ENCODE measurements at places on chromosomes 1 and 21.

DNA sequence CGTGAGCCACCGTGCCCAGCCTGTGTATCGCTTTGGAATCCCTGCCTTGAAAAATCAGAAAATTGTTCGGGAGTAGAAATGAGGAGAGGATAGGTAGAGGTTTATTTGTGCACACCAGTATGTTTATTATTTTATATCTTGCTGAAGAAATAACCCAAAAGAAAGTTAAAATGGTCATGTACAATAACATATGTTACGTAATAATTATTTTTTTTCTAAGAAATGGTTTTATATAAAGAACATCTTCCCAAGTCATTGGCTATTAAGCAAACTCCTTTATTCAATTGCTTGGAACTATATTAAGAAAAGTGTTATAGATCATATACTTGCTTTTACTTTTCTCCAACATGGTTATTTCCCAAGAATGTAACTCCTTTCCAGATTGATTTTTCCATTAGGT, 171.8 kb downstream of the PHTF1 start:
- DNase-seq = no peak

DNA sequence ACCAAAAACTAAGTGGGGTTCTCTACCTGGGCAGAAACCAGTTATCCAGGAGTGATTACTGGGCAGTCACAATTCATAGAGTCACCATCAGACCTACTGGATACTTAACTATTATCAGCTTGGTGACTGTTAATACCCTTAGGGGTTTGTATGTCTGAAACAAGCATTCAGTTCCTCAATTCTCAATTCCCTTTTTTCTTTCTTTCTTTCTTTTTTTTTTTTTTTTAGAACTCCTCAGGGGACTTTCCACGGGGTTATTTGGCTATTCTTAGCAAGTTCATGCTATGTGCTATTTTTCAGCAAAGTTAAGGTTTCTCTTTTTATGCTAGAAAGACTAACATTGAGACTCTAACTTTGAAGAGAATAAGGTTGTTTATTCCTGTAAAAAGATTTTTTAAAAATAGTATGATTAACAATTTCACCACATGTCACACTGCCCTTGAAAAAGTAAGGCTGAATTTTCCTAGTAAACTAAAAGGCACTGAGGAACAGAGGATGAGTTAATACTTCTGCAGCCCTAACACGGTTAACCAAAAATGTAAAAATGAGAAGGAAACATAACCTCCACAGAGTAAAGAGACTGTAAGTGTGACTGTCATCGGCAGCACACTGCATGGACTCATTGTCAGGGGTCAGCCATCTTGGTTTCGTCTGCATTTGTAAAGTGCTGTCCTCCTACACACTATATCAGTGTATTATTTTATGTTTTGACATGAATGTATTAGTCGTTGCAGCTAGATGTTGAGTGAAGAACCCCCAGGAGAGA, 310.2 kb downstream of the NTNG1 start:
- no peak for DNase-seq

- DNase-seq = no peak
Measured at GRCh38 chr1:218164111-218164929, 120.8 kb upstream of the RRP15 start.

DNA sequence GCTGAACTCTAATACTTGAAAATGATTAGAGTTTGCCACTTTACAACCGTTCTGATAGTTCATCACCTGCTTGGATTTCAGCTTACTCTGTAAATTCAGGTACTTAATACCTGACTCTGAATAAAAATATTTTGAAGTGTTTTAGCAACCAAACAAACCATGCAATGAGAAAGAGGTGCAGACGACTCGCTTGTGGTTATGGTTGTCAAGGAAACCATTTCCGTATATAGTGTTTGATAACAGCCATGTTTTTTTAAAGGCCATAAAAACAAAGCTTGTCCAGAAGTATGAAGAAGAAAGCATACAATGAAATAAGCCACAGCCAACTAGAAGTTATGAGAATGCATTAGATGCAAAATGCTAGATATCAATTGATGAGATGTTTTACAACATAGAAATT, 167.2 kb upstream of the HMCN1 start:
- no peak for DNase-seq

DNA sequence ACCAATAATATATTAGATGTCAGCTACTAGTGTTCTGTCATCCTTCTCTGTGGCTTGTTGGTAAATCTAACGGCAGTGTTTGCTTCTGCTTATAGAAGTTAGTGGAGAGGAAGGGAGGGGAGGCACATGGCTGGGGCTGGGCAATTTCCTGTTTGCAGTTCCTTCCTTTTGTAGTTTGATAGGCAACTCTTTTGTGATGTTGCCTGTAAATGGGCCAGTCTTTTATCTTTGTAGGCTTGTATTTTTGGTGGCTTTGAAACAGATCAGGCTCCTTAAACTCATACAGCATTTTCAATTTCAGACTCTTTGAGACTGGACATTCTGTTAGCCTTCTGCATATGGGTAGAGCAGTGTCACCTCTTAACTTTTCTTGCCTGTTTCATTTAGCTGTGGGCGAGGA, 48.1 kb downstream of the CDC14A start:
- no peak for DNase-seq

GRCh38 chr21:16554503-16554902, 824.7 kb downstream of the USP25 start:
- no peak for DNase-seq

GRCh38 chr1:106978477-106979322, 77.8 kb upstream of the PRMT6 start:
- DNase-seq = no peak

GRCh38 chr1:169460191-169460833, 25.4 kb downstream of the SLC19A2 start:
- no peak for DNase-seq

GRCh38 chr1:188386161-188386560, 1557.4 kb downstream of the PLA2G4A start:
- no peak for DNase-seq

DNA sequence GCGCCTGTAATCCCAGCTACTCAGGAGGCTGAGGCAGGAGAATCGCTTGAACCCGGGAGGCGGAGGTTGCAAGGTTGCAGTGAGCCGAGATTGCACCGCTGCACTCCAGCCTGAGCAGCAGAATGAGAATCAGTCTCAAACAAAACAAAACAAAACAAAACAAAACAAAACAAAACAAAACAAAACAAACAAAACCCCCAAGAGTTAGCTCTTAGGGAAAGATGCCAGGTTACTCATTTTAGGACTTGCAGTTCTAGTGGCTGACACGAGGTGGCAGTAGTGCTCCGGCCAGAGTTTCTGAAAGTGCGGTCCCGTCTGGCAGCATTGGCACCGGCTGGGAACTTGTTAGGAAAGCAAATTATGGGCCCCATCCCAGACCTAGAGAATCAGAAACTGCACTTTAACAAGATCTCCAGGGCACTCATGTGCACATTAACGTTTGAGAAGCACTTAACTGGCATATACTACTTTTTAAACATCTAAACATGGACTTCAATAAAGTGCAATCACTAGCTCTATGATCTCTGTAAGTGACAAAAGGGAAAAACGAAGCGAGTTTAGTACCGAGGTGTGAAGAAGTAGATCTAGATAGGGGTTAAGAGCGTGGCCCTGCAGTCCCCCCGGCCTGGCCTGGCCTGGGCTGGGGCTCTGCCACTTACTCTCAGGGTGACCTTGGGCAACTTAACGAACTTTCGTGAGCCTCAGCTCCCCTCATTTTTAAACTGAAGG, 41.9 kb upstream of the TNFRSF1B start:
- peak; percentile 74 for DNase-seq

GRCh38 chr1:70140894-70141293, 64.5 kb downstream of the LRRC40 start:
- DNase-seq = no peak

- DNase-seq = no peak
Measured at GRCh38 chr1:2061065-2061778, 11.0 kb downstream of the PRKCZ start.

DNA sequence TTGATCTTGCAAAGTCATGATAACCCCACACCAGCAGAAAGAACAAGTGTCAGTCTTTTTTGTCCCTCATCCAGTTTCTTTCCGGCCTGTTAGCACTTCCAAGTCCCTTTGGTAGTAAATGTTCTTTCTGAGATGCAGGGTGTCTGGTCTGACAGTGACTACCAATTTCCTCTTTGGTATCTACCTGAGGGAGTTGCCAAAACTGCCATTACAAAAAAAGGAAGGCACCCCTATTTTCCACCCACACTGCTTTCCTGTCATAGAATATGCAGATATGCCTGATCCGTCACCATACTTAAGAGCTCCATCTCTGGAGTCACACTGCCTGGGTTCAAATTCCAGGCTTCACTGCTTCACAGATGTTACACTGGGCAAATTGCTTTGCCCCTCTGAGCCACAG, 72.4 kb downstream of the ZNF281 start:
- no peak for DNase-seq

GRCh38 chr1:240621249-240621648, 9.3 kb upstream of the GREM2 start:
- DNase-seq = no peak

GRCh38 chr1:53139951-53140361, 2.5 kb downstream of the SLC1A7 start:
- no peak for DNase-seq

DNA sequence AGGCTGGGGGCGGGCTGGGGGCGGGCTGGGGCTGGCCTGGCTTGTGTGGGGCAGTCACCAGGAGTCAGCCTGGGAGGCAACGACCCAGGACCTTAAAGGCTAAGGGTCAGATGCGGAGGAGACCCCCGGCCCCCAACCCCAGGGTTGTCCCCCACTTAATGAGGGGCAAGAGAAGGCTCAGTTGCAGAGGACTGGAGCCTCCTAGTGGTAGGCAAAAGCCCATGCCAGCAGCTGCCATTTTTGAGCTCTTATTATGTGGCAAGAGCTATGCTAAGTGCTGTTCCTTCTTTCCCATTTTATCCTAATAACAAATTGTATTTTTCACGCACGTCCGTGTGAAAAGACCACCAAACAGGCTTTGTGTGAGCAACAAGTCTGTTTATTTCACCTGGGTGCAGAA, 8.0 kb downstream of the KIAA1614 start:
- no peak for DNase-seq

DNA sequence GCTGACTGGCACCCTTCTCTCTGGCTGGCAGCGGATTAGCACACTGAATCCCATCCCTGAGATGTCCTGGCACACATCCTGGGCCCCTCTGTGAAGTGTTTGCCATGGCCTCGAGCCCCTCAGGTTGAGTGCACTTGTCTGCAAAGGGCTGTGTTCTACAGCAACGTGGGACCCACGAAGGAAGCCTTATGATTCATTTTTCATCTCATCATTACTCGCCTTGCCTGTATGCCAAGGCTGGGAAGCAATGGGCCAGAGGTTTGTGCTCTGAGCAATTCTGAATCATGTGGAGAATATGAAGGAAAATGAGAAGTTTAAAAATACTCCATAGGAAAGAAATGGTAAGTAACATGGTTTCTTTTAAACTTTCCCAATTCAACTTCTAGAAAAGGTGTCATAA, 124.8 kb upstream of the LMO4 start:
- no peak for DNase-seq

DNA sequence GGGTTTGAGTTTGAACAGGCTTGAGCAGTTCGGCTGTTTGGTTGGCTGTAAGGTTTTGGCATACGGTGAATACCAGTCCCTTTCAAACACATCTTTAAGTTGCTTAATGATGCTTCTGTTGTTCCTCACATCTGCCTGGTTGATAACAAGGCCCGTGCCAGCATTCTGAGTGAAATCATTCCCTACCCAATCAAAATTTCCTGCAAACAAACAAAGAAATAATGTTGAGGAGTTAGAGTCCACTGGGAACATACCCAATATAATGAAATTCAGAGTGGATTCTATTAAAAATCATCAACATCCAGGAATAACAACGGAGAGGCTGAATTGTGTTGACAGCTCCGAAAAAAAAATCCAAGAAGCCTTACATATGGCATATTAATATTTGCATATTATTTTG, 91.0 kb upstream of the MAP1LC3C start:
- DNase-seq = no peak

DNA sequence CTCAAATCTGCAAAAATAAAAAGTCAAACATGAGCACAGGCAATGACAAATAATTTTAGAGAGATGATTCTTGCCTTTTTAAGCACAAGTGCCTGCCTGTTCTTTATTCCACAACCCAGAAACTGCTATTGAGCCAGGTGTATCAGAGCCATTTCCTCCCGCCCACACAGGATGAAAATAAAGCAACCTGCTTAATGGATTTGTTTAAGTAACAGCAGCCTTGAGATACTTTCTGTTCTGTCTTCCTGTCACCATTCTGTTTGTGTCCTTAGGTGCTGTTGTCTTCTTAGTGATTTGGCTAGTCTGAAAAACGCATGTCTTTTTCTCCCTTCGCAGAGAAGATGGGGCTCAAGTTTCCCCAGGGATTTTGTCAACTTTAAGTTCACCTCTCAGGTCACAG, 11.4 kb downstream of the RPE65 start:
- DNase-seq = no peak

DNA sequence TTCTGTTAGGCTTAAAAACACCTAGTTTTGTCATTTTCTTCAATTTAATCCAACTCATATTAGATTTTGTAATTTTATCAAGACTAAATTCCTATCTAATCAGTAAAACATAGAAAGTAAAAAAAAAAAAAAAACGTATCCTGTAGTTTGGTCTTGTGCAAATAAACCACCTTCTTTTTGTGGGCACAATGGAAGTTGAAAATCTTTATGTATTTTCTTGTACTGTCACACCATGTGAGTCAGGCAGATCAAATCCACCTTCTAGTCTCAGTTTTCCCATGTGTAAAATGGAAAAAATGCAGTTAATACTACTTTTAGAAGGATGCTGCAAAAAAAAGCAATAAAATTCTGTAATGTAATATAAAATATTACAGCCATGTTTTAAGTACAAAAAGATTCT, 129.8 kb downstream of the CYYR1 start:
- no peak for DNase-seq

- no peak for DNase-seq
Measured at GRCh38 chr1:200707116-200707515, 31.6 kb upstream of the CAMSAP2 start.

- no peak for DNase-seq
Measured at GRCh38 chr1:54046671-54047383, 6.2 kb downstream of the TMEM59 start.

GRCh38 chr1:213383465-213383864, 332.4 kb downstream of the RPS6KC1 start:
- DNase-seq = no peak

- DNase-seq = no peak
Measured at GRCh38 chr1:3993619-3994375, 93.7 kb upstream of the C1orf174 start.

DNA sequence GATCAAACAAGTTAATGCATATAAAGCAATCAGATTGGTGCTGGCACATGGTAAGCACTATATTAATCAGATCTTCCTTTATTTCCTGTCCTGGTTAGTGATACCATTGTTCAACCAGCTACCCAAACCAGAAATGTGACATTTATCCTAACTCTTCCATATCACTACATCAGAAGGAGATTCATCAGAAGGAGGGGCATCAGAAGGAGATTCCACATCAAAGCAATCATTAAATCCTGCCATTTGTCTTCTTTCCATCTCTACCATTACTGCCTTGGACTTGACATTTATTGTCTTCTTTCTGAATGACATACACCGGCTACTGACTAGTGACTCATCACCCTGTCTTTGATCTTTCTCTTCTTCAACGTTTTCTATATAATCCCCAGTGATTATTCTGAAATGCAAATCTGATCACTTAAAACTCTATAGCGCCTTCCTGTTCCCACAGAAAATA, 75.0 kb downstream of the DNM3 start:
- DNase-seq = no peak
